Activated CD8-positive, alpha-beta memory T cell treated with anti-CD3 and anti-CD28 coated beads, Interleukin-2, amount 10 ng/mL, durations not matched to agents 7 days and 5 days (primary cell): ENCODE measurements at places on chromosomes 12 and 14. TPM values are rescaled to one million over a fixed set of nuclear protein-coding genes. Genes with fewer than 3 reads are reported as not detected.
A peak's percentile ranks its signal among the peaks of the same experiment; 100 is the strongest.

DNA sequence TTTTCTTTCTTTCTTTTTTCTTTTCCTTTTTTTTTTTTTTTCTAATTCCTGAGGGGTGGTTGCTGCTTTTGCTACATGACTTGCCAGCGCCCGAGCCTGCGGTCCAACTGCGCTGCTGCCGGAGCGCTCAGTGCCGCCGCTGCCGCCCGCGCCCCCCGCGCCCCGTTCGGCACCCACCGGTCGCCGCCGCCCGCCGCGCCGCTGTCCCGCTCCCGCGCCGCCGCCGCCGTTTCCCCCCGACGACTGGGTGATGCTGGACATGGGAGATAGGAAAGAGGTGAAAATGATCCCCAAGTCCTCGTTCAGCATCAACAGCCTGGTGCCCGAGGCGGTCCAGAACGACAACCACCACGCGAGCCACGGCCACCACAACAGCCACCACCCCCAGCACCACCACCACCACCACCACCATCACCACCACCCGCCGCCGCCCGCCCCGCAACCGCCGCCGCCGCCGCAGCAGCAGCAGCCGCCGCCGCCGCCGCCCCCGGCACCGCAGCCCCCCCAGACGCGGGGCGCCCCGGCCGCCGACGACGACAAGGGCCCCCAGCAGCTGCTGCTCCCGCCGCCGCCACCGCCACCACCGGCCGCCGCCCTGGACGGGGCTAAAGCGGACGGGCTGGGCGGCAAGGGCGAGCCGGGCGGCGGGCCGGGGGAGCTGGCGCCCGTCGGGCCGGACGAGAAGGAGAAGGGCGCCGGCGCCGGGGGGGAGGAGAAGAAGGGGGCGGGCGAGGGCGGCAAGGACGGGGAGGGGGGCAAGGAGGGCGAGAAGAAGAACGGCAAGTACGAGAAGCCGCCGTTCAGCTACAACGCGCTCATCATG is 654 bp downstream of the FOXG1 start:
- peaks cover 3% of the 10 kb centered on the region for H3K4me1 ChIP-seq
- peaks cover 45% of the 10 kb centered on the region for H3K27me3 ChIP-seq
- DNase-seq, result no peak
- H3K36me3 ChIP-seq, result peaks cover 14% of the 10 kb centered on the region

DNA sequence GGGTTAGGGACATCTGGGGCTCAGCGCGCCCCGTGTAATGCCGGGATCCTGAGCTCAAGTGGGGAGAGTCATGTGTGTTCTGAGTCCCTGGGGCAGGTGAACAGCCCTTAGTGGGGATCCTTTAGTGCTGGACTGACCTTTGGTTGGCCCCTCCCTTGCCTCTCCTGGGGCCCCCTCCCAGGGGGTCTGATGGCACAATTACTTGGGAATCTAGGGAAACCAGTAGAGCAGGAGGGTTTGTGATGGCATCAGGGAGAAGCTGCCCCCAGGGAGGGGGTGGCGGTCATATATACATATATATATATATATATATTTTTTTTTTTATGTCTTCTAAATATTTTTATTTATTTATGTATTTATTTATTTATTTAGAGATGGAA is at the start of gene MORN3:
TSS of gene MORN3 (minus strand) at position 134 of the 380 bp plus-strand sequence. CDS start 171 bp downstream, outside the sequence.
- no peak for DNase-seq
- no peak within 1 kb of the TSS for H3K27ac ChIP-seq
- H3K27me3 ChIP-seq, result no peaks in the 10 kb centered on the region
- peaks cover 11% of the 10 kb centered on the region for H3K36me3 ChIP-seq
- peaks cover 45% of the 10 kb centered on the region for H3K4me1 ChIP-seq

DNA sequence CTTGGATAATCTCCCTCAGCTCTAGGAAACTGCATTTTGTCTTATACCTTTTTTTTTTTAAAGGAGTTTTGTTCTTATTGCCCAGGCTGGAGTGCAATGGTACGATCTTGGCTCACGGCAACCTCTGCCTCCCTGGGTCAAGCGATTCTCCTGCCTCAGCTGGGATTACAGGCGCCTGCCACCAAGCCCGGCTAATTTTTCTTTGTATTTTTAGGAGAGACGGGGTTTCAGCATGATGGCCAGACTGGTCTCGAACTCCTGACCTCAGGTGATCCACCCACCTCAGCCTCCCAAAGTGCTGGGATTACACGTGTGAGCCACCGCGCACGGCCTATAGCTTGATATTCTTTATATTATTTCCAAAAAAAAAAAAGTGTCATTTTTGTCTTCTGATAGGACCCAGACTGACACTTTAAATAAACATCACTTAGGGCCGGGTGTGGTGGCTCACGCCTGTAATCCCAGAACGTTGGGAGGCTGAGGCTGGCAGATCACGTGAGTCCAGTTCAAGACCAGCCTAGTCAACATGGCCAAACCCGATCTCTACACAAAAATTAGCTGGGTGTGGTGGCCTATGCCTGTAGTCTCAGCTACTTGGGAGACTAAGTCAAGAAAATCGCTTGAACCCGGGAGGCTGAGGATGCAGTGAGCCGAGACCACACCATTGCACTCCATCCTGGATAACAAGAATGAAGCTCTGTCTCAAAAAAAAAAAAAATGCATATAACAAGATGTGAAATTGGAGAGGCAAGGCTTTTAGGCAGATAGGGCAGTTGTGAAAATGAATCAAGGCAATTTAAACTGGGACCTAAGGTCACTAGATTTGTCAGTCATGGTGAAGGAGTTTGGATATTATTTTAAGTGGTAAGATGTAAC is 18.4 kb downstream of the SLC2A3 start:
- H3K36me3 ChIP-seq, result peaks cover 41% of the 10 kb centered on the region
- no peak overlapping the region for H3K4me3 ChIP-seq
- H3K4me1 ChIP-seq, result peaks cover 39% of the 10 kb centered on the region

- no peak overlapping the region for H3K27ac ChIP-seq
- H3K27me3 ChIP-seq, result peaks cover 3% of the 10 kb centered on the region
- no peaks in the 10 kb centered on the region for H3K36me3 ChIP-seq
- no peaks in the 10 kb centered on the region for H3K4me1 ChIP-seq
- H3K4me3 ChIP-seq, result no peak overlapping the region
- DNase-seq, result no peak
These were observed 19.5 kb upstream of the GAS2L3 start for GRCh38 chr12:100553936-100554335.

DNA sequence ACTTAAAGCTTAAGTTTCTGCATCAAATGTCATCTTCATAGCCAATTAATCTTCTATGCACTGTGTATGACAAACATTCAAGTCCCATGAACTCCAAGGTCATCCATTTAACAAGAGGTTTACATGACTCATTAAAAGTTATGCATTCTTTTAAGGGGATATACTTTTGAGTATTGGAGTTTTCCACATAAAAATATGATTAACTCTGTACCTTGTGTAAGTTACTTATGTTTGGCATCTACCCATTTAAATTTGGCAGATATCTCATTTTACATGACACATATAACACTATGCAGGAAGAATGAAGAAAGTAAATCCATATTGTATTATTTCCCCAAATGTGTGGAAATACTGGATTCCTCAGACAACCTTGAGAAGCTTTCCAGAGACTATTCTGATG is 240.2 kb downstream of the PAX9 start:
- no peak overlapping the region for H3K27ac ChIP-seq
- no peak for DNase-seq
- no peak overlapping the region for H3K4me3 ChIP-seq
- H3K36me3 ChIP-seq, result no peaks in the 10 kb centered on the region
- H3K27me3 ChIP-seq, result no peaks in the 10 kb centered on the region
- H3K4me1 ChIP-seq, result no peaks in the 10 kb centered on the region

- peaks cover 62% of the 10 kb centered on the region for H3K36me3 ChIP-seq
- no peak for DNase-seq
- H3K4me1 ChIP-seq, result peaks cover 92% of the 10 kb centered on the region
- no peak overlapping the region for H3K4me3 ChIP-seq
These were observed 53.6 kb downstream of the SUSD6 start for GRCh38 chr14:69664865-69665526.

DNA sequence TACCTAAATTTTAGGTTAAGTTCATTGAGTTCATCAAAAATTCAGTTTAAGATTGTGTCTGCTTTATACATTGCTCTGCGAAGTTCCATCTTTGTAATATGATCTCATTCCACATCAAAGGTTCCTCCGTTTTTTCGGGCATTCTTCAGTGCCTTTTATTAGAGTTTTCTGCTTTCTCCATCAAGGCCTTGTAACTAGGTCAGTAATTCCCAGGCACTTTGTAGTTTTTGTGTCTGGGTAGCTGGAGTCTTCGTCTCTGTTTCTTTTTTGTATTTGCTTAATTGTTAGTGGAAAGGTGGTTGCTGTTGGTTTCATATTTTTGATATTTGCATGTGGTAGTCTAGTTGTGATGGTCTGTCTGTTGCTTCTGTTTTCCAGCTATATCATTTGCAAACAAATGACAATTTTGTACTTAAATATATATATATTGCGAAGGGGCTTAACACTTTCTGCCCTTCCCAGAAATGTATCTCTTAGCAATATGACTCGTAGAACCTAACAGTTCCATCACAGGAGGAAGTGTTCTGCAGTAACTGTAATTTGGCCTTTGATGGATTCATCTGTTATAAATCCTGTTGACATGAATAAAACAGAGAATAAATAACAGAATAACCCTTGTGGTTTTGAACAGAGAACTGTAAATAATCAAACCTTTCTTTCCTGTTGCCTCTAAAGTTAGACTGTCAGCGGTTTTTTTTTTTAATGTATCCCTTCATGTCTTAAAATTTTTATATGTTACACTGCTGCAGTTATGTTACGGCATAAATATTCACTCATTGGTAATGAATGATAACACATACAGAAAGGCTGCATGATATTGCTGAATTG is 88.4 kb upstream of the DYNC1H1 start:
- H3K4me3 ChIP-seq, result peak overlapping the region; percentile 61
- peaks cover 27% of the 10 kb centered on the region for H3K36me3 ChIP-seq
- peaks cover 73% of the 10 kb centered on the region for H3K4me1 ChIP-seq
- H3K27me3 ChIP-seq, result no peaks in the 10 kb centered on the region
- DNase-seq, result no peak

- H3K4me3 ChIP-seq, result no peak overlapping the region
- peaks cover 2% of the 10 kb centered on the region for H3K27me3 ChIP-seq
- H3K27ac ChIP-seq, result no peak overlapping the region
- H3K36me3 ChIP-seq, result peaks cover 1% of the 10 kb centered on the region
- H3K4me1 ChIP-seq, result peaks cover 20% of the 10 kb centered on the region
These were observed 77.7 kb upstream of the SLC38A2 start for GRCh38 chr12:46450279-46450748.

DNA sequence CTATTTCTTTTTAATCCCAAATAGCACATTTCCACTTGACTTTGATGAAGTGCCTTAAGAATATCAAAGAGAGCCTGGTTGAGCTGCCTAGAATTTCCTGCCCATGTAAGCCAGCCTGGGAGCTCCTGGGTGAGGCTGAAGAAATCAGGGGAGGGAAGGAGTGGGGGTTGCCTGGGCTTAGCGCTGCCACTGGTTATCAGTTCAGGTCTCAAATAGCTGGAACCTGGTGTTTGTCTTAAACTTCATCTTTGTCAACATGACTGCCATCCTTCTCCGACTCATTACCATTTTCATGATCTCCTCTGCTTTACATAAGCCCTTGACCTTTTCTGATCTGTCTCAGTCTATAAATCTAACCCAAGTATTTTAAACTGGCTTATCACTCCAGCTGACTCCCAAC is 151.5 kb downstream of the TTC8 start:
- no peak overlapping the region for H3K4me3 ChIP-seq
- H3K36me3 ChIP-seq, result peaks cover 2% of the 10 kb centered on the region
- no peaks in the 10 kb centered on the region for H3K4me1 ChIP-seq
- DNase-seq, result no peak

- H3K36me3 ChIP-seq, result peaks cover 82% of the 10 kb centered on the region
- H3K27me3 ChIP-seq, result no peaks in the 10 kb centered on the region
- peak overlapping the region; percentile 64 for H3K4me3 ChIP-seq
- peak overlapping the region; percentile 96 for H3K27ac ChIP-seq
- peaks cover 81% of the 10 kb centered on the region for H3K4me1 ChIP-seq
These were observed 5.0 kb downstream of the PTPN6 start for GRCh38 chr12:6956021-6956727.

DNA sequence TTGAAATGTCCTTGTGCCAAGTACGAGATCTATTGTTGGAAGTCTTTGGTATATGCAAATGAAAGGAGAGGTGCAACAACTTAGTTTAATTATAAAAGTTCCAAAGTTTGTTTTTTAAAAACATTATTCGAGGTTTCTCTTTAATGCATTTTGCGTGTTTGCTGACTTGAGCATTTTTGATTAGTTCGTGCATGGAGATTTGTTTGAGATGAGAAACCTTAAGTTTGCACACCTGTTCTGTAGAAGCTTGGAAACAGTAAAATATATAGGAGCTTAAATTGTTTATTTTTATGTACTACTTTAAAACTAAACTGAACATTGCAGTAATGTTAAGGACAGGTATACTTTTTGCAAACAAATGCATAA is 2.3 kb downstream of the HSPA2 start:
- H3K27me3 ChIP-seq, result peaks cover 50% of the 10 kb centered on the region
- peaks cover 10% of the 10 kb centered on the region for H3K36me3 ChIP-seq
- DNase-seq, result no peak
- peaks cover 38% of the 10 kb centered on the region for H3K4me1 ChIP-seq
- H3K27ac ChIP-seq, result no peak overlapping the region

DNA sequence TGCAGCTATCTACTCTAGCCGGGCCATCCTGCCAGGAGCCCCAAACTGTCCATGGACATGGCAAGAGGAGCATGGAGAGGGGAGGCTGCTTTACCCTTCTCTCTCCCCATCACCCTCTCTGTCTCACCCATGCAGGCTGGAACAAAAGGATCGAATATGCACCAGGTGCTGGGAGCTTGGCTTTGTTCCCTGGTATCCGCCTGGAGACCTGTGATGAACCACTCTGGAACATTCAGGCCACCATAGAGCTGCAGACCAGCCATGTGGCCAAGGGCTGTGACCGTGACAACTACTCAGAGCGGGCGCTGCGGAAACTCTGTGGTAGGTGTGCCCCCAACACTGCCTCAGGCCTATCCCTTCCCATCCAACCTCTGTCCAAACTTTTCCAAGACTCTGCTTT is 5.9 kb downstream of the CLSTN3 start:
- no peak for DNase-seq
- no peak overlapping the region for H3K27ac ChIP-seq

DNA sequence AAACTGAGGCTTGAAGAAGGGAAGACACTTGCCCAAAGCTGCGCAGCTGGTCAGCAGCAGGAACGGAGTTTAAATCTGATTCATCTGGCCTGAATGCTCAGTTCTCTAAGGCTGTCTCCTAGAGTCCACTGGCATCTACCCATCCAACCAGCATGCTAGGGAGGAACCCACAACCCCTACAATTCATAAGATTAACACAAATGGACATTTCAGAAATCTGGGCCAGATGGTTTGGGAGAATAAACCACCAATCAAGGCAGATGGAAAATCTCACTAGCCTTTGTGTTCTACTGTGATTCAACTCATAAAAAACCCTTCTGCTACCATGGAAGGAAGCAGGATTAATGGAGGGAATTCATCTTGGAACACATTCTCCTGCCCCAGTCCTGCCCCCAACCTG is 67.8 kb downstream of the WSCD2 start:
- no peak for DNase-seq
- H3K4me1 ChIP-seq, result no peaks in the 10 kb centered on the region
- no peak overlapping the region for H3K4me3 ChIP-seq
- H3K36me3 ChIP-seq, result no peaks in the 10 kb centered on the region
- H3K27ac ChIP-seq, result no peak overlapping the region

Gene TTC5
- total RNA-seq, result 24.4 TPM

Gene TC2N
- total RNA-seq, result 86.0 TPM
